ENCODE measurements at places on chromosomes 5 and 9. TPM values are rescaled to one million over a fixed set of nuclear protein-coding genes. Genes with fewer than 3 reads are reported as not detected.

Gene TMEM215
- not detected for total RNA-seq

Gene PDE6A
- total RNA-seq = not detected

DNA sequence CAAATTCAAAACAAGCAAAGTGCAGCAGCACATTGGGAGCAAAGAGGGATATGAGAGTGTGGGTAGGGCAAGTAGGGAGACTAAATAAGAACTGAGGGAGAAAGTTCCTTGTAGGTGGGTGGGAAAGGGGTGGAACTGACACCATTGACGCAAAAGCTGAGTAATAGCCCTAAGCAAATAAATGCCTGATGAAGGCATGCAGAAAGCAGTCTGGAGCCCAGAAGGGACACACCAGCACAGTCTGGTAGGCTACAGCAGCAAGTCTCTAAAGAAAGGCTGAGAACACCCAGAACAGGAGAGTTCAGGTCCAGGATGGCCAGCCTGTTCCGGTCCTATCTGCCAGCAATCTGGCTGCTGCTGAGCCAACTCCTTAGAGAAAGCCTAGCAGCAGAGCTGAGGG is at the start of gene INSL4:
Gene INSL4, plus strand, starts transcription at position 208 of the 400 bp plus-strand sequence. Its CDS starts 105 bp downstream, at position 313.
- H3K27ac ChIP-seq = no peak within 1 kb of the TSS
- no peak within 1 kb of the TSS for H3K4me3 ChIP-seq
- H3K36me3 ChIP-seq = no peaks in the 10 kb centered on the region
- H3K4me1 ChIP-seq = no peaks in the 10 kb centered on the region

DNA sequence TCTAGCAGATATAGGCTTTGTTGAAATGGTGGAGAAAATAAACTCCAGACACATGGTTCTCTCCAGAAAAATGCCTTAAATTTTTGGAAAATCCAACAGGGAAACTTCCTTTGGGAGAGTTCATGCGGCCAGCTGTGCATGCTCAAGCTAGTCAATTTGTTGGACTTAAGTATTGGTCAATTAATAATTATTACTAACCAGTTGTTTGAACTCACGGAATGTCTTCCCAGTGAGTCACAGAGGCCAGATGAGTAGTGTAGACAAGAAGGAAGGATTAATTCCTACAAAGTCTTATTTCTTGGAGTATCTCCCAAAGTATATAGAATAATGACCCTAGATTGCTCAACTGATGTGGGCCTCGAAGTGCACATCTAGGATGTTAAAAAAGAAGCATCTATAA is 103.6 kb downstream of the MACIR start:
- DNase-seq = no peak
- no peaks in the 10 kb centered on the region for H3K36me3 ChIP-seq
- H3K4me3 ChIP-seq = no peak overlapping the region

Gene CDC23
- total RNA-seq = 34.1 TPM

- H3K4me3 ChIP-seq = no peak overlapping the region
- H3K27me3 ChIP-seq = peaks cover 3% of the 10 kb centered on the region
- no peak for DNase-seq
- H3K36me3 ChIP-seq = no peaks in the 10 kb centered on the region
- H3K4me1 ChIP-seq = peaks cover 10% of the 10 kb centered on the region
Observed at GRCh38 chr9:123772967-123773366, 157.0 kb downstream of the DENND1A start.

GRCh38 chr9:126483468-126484073 is 130.2 kb upstream of the LMX1B start:
- no peak overlapping the region for H3K4me3 ChIP-seq
- H3K27ac ChIP-seq = peak overlapping the region; percentile 67
- peaks cover 24% of the 10 kb centered on the region for H3K4me1 ChIP-seq
- no peak for DNase-seq

GRCh38 chr9:16333691-16334090 is 536.8 kb downstream of the BNC2 start:
- no peak for DNase-seq
- H3K36me3 ChIP-seq = no peaks in the 10 kb centered on the region
- H3K27me3 ChIP-seq = no peaks in the 10 kb centered on the region

Gene ANGPTL2
- not detected for total RNA-seq

Measured in activated CD8-positive, alpha-beta T cell treated with anti-CD3 and anti-CD28 coated beads, Interleukin-2, amount 10 ng/mL, durations not matched to agents 7 days and 5 days (primary cell).